ENCODE measurements at places on chromosomes 4 and X.

DNA sequence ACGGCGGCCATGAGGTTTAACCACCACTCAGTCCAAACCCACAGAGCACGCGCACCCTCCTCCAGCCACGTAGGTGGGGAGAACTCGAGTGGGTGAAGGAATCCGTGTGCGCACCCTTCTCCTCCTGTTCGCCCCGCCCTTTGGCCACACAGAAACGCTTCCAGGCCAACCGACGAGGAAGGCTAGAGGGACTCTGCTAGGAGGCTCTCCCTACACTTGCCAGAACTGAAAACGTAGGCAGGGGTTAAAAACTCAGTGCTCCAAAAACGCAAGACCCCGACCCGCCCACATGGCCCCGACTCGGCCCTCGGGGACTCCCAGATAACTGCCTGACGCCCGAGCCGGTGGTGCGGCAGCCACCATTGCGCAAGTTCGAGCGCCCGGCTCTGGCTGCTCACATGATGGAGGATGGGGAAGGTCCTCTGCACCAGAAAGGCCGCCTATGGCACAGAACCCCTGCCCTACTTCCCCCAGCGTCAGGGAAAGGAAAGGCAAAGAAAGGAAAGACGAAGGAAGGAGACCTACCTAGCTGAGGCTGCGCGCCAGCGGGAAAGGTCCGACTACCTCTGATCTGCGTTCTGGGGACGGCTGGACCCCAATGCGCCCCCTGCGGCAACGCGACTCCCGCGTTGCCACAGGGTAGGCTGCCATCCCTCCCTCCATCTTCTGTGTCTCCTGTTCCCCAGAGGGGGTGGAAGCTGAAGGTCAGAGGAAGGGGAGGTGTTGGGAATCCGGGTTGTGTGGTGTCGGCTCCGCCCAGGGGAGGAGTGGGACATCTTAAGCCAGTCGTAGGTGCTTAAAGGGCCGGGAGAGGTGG, 201.9 kb upstream of the AGTR2 start:
- DNase-seq = peak; percentile 84

- no peak for DNase-seq
Measured at GRCh38 chrX:29671421-29671820, 543.9 kb upstream of the MAGEB2 start.

GRCh38 chrX:74249963-74250362, 54.0 kb upstream of the ZCCHC13 start:
- no peak for DNase-seq

DNA sequence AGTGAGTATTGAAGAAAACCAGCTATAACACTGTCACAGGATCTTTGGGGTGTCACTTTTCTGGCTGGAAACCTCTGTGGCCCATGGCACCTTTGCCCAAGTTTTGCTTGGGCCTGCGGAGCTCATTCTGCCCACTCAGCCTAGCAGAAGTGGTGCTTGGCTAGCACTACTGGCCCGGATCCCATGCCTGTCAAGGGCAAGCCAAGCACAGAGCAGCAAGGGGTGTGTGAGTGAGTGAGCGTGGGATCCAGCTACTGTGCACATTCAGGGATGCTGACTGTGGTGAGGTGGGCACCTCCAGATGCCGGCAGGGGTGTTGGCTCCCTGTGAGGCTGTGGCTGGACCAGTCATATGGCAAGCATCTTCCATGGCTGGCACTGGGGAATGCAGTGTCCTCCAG, 55.4 kb upstream of the RASGEF1B start:
- DNase-seq = no peak

- no peak for DNase-seq
Measured at GRCh38 chr4:141340458-141340857, 119.8 kb downstream of the ZNF330 start.

- no peak for DNase-seq
Measured at GRCh38 chrX:39050427-39050826, 249.2 kb downstream of the MID1IP1 start.

- peak; percentile 12 for DNase-seq
Measured at GRCh38 chrX:19593690-19594089, 78.4 kb upstream of the MAP3K15 start.

GRCh38 chr4:80271801-80272200, 5.3 kb downstream of the FGF5 start:
- no peak for DNase-seq

- peak; percentile 18 for DNase-seq
Measured at GRCh38 chr4:680928-681645, 6.7 kb downstream of the MYL5 start.

GRCh38 chrX:84724576-84724975, 222.3 kb upstream of the HDX start:
- no peak for DNase-seq

DNA sequence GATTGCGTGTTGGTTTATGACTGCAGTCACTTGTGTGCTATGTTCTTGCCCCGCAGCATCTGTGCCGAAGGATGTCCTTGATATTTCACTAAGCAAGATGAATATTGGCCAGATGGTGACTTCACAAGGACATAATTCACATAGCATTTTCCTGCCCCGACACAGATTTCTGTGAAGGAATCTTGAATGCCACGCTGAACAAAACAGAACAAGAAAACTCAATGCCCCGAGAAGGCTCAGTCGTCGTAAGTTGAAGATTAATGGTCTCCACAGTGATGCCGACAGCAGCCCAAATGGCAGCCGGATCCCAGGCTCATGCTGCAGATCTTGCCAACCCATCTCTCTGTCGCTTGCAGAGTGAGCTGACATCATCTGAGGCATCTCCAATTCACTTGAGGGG, 145.9 kb downstream of the CPEB2 start:
- no peak for DNase-seq

DNA sequence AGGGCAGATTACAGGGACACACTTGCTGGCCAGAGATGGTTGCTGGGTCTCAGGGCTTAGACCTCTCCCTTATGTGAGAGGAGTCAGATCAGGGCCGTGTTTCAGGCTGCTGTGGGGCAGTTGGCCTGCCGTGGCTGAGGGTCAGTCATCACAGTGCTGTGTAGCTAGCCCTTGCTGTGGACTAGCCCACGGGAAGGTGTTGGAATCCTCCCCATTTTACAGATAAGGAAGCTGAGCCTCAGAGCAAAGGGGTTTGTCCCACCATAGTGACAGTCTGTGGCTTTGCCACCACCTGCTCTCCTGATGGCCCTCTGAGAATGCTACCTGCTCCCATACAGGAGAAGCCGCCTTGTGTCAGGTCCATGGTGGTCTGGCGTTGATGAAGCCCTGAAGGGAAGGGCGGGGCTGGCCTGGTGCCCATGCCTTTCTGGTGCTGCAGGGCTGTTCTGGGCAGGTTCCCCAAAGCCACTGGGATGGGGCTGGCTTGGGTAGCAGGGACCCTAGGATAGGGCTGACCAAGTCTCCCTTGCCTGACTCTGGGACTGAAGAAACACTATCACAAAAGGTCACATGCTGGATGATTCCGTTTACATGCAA, 2.4 kb upstream of the FAM53A start:
- no peak for DNase-seq

- DNase-seq = no peak
Measured at GRCh38 chr4:38491854-38492478, 172.0 kb upstream of the KLF3 start.

GRCh38 chrX:77786365-77786680, 307 bp upstream of the ATRX start:
- no peak for DNase-seq

- DNase-seq = peak; percentile 56
Measured at GRCh38 chr4:86497980-86498862, 95.9 kb upstream of the PTPN13 start.

- no peak for DNase-seq
Measured at GRCh38 chr4:108646706-108647105, 3.7 kb upstream of the OSTC start.

GRCh38 chr4:80229590-80229989, 32.3 kb downstream of the PRDM8 start:
- DNase-seq = no peak

GRCh38 chr4:166252487-166253402, 379.7 kb downstream of the TLL1 start:
- DNase-seq = no peak

- DNase-seq = no peak
Measured at GRCh38 chr4:67556436-67556835, 2.1 kb upstream of the STAP1 start.

DNA sequence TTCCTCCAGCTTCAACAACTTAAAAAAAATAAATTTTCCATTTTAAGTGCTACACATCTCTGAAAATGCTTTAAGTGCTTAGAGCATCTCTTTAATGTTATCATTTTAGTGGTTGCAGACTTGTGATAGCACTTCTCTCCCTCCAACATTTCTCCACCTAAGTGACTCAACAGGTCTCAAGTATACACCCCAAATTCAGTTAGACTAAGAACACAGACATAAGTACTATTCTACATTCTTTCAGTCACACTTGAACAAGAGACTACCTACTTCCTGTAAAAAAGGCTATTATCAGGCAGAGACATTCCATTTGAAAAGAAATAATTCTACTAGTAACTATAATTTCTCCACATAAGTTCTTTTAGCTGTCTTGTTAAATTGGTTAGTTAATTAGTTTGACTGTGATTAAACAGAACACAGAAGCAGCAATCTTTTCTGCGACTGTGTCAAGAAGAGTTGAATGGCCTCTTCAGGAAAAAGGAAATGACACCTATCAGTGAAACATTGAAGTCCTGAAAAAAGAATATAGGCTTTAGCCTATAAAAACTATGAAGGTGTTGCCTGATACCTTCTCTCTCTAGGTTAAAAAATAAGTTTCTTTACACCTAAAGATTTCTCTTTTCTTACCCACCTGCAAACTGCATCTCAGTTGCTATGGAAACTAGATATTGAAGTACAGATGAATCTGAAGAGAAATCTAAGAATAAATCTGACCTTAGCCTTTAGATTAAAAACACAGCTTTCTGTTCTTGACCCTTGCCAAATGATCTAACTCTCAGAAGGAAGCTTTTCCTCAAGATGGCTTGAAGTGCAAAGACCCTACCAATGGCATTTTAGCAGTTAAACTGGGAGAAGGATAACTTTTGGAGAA, 18.0 kb downstream of the NAF1 start:
- no peak for DNase-seq

- DNase-seq = no peak
Measured at GRCh38 chrX:93354651-93355050, 318.7 kb downstream of the NAP1L3 start.
